ENCODE measurements at places on chromosomes 11 and 22.

DNA sequence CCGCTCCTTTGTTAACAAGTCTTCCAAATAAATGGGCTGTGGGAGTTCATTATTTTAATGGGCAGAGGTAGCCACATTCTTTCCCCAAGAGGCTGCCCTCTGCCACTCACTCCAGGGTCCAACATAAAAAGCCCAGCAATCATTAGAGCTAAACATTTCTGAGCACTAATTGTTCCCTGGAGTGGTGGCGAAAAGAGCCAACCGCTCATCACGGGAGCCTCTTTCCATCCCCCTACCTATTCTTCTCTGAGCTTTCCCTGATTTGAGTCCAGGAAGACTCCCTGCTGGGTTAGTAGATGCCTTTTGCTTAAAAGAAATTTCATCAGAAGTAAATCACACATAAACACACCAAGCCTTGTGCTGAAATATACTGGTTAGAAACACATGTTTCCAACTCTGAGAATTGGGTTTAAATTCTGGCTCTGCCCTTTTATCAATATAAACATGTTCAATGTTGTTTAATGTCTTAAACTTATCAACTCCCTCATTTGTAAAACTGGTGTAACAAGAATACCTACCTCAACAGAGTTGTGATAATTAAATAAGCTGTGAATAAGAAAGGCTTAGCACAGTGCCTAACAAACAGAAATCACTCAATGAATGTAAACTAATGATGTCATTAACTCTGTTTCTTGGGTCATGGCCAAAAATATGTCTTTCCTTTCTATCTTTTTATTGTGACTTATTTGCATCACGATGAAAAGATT is at the start of gene OR5A2:
OR5A2 (minus strand) TSS at position 53 of the 707 bp plus-strand sequence. CDS start 3,460 bp downstream, outside the sequence.
- DNase-seq = peak; percentile 3

DNA sequence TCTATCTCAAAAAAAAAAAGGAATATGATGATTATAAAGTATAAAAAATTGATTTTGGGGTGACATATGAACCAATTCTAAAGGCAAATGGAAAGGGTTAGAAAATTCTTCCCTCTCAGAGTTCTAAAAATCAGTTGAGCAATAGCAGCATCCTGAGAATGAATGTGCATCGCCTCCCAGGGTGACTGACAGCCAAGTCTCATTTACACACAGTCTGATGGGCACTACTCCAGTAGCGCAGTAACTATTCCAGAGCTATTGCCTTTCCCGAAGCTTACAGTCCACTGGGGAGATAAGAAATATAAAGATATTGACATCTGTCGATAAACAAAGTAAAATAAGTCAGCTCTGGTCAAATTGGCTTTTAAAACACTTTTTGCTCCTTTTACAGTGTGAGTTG is 32.3 kb upstream of the SORL1 start:
- no peak for DNase-seq

DNA sequence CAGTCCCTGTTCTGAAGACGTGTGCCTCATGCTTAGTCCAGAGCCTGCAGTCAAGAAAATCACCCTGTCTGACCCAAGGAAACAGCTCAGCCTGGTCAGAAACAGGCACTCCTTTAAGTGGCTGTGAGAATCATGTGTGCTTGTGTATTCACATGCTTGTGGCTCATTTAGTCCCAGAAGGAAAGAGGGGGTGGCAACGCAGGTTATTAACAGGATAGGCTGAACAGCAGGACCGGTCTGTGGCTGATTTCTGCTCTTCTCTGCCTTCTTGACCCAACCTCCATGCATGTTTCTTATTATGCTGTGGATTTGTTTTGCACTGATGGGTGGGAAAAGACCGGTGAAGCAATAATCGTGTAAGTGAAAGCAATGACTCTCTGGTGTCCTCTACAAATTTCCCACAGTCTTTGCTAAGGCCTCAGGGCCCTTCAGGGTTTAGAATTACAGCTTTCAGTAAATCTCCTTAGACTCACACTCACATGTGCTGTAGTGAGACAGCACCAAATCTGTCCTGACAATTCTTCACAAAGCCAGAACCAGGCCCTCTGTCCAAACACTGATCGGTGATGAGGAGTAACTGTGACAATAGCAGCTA is 288.1 kb downstream of the ETS1 start:
- DNase-seq = peak; percentile 22

DNA sequence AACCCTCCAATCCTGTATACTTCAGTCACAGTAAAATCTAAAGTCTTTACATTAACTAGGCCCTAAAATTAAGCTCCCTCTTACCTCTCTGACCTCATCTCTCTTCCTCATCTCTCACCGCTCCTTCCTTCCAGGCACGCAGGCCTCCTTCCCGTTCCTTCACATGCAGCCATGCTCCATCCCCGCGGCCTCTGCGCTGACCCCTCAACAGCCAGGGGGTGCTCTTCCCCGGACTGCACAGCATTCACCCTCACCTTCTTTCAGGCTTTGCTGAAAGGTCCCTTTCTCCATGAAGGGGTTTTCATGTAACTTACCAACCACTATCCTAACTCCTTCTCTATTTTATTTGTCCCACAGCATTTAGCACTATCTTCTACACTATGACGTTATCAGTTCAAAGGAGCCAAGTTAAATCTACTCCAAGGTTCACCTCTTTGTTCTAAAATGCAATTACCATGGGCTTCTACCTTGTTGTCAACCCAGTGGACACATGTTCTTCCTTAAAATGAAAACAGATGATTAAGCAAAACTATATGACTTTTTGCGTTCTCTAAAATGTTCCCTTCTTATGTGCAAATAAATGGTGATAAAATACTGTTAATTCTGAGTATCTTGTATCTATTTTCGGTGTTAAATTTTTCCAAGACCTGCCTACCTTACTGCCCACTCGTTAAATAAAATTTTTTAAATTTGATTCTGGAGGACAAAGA is 57.8 kb upstream of the APOA1 start:
- no peak for DNase-seq

- no peak for DNase-seq
Observed at GRCh38 chr11:404551-405264, 10.1 kb downstream of the SIGIRR start.

DNA sequence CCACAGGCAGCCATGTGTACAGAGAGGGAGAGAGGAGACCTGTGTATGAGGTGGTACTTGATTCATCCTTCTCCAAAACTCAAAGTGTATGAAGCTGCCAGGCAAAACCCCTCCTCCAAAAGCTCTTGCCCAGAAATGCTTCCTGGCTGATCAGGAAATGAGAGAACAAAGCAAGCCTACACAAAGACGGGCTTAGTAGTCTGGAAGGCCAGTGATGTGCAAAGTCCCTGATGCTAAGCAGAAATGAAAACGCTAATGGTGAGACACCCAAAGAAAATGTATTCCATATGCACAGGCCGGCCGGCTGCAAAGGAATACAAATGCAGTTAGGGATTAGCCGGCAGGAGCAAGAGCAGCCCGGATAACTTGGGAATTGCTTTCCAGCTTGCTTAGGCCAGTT is 234.9 kb upstream of the CADM1 start:
- DNase-seq = no peak
